ENCODE measurements at places on chromosomes 11 and 22. TPM values are rescaled to one million over a fixed set of nuclear protein-coding genes. Genes with fewer than 3 reads are reported as not detected.
A peak's percentile ranks its signal among the peaks of the same experiment; 100 is the strongest.

GRCh38 chr11:116224889-116225200, 547.9 kb downstream of the BUD13 start:
- H3K27me3 ChIP-seq, result no peaks in the 10 kb centered on the region
- H3K4me3 ChIP-seq, result no peak overlapping the region
- peaks cover 4% of the 10 kb centered on the region for H3K4me1 ChIP-seq
- no peak for DNase-seq
- H3K27ac ChIP-seq, result no peak overlapping the region

DNA sequence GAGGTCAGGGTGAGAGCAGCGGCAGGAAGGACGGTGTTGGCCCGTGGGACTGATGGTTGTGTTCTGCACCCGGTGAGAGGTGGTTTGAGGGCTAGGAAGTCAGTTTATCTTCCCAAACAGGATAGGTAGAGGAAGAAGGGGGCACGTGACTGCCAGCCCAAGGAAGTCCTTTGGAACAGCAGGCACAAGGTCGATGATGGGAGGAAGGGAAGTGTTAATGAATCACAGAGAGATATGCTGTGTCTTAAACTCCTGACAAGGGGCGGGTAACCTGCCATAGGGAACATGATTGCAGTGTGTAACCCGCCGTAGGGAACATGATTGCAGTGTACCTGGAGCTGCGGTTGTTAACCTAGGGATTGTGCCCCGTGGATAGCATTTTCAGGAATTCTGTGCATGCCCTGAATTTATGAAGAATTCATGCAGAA, 49.0 kb downstream of the PRR5L start:
- H3K27me3 ChIP-seq, result peaks cover 7% of the 10 kb centered on the region
- peak overlapping the region; percentile 87 for H3K27ac ChIP-seq
- peaks cover 50% of the 10 kb centered on the region for H3K4me1 ChIP-seq

- peaks cover 11% of the 10 kb centered on the region for H3K4me1 ChIP-seq
- no peaks in the 10 kb centered on the region for H3K36me3 ChIP-seq
- peaks cover 41% of the 10 kb centered on the region for H3K27me3 ChIP-seq
- no peak overlapping the region for H3K27ac ChIP-seq
Measured at GRCh38 chr11:31818425-31818755, 7.3 kb upstream of the PAX6 start.

GRCh38 chr11:11189506-11189905, 163.5 kb downstream of the CSNK2A3 start:
- H3K27me3 ChIP-seq, result peaks cover under 1% of the 10 kb centered on the region
- peaks cover 2% of the 10 kb centered on the region for H3K4me1 ChIP-seq
- H3K4me3 ChIP-seq, result no peak overlapping the region
- DNase-seq, result no peak

GRCh38 chr11:58227956-58228615, 632 bp downstream of the OR10Q1 start:
- peaks cover 3% of the 10 kb centered on the region for H3K36me3 ChIP-seq
- no peaks in the 10 kb centered on the region for H3K4me1 ChIP-seq
- no peaks in the 10 kb centered on the region for H3K27me3 ChIP-seq
- DNase-seq, result no peak
- no peak overlapping the region for H3K4me3 ChIP-seq

DNA sequence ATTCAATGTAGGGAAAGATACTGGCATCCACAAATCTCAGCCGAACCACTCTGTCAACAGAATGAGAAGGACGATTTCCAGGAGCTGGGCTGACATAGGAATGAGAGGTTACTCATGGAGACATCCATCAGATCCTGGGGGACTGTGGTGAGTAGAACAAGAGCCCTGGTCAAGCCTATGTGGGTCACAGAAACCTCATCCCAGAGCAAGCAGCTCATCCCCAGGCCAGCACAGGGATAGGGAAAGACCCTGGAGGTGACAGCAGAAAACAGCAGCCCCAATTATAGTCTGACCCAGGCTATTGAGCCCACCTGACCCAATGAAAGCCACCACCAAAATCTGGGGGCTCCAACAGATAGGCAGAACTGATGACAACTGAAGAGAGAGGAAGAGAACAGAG, 128.0 kb upstream of the SERPIND1 start:
- no peak for DNase-seq
- H3K4me1 ChIP-seq, result peaks cover 4% of the 10 kb centered on the region
- H3K27ac ChIP-seq, result no peak overlapping the region

- H3K4me3 ChIP-seq, result no peak overlapping the region
- no peak overlapping the region for H3K27ac ChIP-seq
Measured at GRCh38 chr11:57493507-57494503, 21.7 kb downstream of the SLC43A1 start.

GRCh38 chr11:131033151-131033651, 116.9 kb upstream of the SNX19 start:
- H3K4me1 ChIP-seq, result peaks cover 5% of the 10 kb centered on the region
- DNase-seq, result no peak
- H3K27me3 ChIP-seq, result peaks cover 2% of the 10 kb centered on the region
- H3K27ac ChIP-seq, result no peak overlapping the region
- H3K4me3 ChIP-seq, result no peak overlapping the region

- no peak overlapping the region for H3K27ac ChIP-seq
- H3K27me3 ChIP-seq, result peaks cover 4% of the 10 kb centered on the region
Measured at GRCh38 chr11:117513666-117514065, 186.0 kb downstream of the CEP164 start.

- H3K36me3 ChIP-seq, result no peaks in the 10 kb centered on the region
- no peak for DNase-seq
- H3K4me3 ChIP-seq, result no peak overlapping the region
- H3K4me1 ChIP-seq, result no peaks in the 10 kb centered on the region
- no peaks in the 10 kb centered on the region for H3K27me3 ChIP-seq
Measured at GRCh38 chr11:112459001-112459400, 198.3 kb upstream of the PLET1 start.

- no peak for DNase-seq
- peaks cover 11% of the 10 kb centered on the region for H3K4me1 ChIP-seq
- peak overlapping the region; percentile 24 for H3K4me3 ChIP-seq
- no peak overlapping the region for H3K27ac ChIP-seq
- peaks cover 9% of the 10 kb centered on the region for H3K27me3 ChIP-seq
Measured at GRCh38 chr11:77209663-77210062, 81.6 kb downstream of the MYO7A start.

- no peak overlapping the region for H3K4me3 ChIP-seq
- no peak overlapping the region for H3K27ac ChIP-seq
Measured at GRCh38 chr11:29328961-29329441, 687.8 kb downstream of the KCNA4 start.

DNA sequence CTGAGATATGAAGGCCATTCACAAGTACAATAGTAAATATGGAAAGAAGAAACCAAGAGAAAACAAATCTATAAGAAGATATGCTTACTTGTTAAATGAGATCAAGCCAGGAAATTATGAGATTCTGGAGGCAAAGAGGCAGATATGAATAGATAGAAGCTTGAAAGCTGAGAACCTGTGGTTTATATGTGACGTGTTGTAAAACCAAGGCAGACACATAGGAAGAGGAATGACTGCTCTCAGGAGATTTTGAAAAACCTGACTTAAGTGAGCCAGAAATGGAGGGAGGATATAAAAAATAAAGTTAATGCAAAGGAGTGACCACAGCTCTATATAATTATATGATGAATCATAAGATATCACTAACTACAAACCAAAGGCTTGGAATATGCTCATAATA, 1160.5 kb upstream of the CNTN5 start:
- no peaks in the 10 kb centered on the region for H3K27me3 ChIP-seq
- DNase-seq, result no peak
- H3K4me1 ChIP-seq, result no peaks in the 10 kb centered on the region
- no peaks in the 10 kb centered on the region for H3K36me3 ChIP-seq
- H3K4me3 ChIP-seq, result no peak overlapping the region
- H3K27ac ChIP-seq, result no peak overlapping the region

DNA sequence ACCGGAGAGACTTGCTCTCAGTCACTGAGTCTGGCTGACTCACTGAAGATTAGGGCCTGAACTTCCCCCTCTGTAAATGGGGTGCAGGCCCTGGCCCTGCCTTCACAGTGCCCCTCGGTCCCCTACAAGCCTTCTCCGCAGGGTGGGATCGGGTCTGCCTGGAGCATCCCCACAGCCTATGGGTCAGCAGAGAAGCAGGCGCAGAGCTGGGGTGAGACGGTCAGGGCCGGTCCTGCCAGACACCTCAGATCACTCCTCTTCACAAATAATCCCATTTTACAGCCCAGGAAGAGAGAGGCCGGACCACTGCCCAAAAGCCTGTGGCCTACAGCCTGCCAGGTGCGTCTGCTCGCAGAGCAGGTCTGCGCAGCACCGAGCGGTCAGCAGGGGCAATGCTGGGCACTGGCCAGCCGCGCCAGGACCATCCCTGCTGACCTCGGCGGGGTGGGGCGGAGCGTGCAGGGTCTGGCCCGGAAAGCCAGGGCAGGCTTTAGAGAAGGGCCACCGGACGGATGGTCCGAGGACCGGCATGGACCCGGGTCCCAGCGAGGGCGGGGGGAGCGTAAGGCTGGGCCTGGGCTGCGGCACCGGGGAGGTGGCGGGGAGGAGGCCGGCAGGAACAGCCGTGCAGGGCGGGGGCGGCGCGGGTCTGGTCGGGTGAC, 522 bp upstream of the SEPTIN5 start:
- DNase-seq, result no peak
- peak overlapping the region; percentile 79 for H3K4me3 ChIP-seq
- H3K27ac ChIP-seq, result no peak overlapping the region
- peaks cover 2% of the 10 kb centered on the region for H3K4me1 ChIP-seq
- peaks cover 3% of the 10 kb centered on the region for H3K36me3 ChIP-seq
- H3K27me3 ChIP-seq, result peaks cover 17% of the 10 kb centered on the region

The CEP126 gene
- total RNA-seq, result 9.4 TPM

The ROM1 gene
- 2.1 TPM for total RNA-seq

The PIH1D2 gene
- 2.5 TPM for total RNA-seq

The CD3D gene
- not detected for total RNA-seq

The CNTF gene
- total RNA-seq, result 1.6 TPM

The SLC35C1 gene
- 13.9 TPM for total RNA-seq

The NXPE2 gene
- total RNA-seq, result 0.33 TPM

The IRAG1 gene
- 8.7 TPM for total RNA-seq

The OR4D9 gene
- total RNA-seq, result not detected

Data from endothelial cell (in vitro differentiated cells).